ENCODE measurements at places on chromosomes 3 and 15.

DNA sequence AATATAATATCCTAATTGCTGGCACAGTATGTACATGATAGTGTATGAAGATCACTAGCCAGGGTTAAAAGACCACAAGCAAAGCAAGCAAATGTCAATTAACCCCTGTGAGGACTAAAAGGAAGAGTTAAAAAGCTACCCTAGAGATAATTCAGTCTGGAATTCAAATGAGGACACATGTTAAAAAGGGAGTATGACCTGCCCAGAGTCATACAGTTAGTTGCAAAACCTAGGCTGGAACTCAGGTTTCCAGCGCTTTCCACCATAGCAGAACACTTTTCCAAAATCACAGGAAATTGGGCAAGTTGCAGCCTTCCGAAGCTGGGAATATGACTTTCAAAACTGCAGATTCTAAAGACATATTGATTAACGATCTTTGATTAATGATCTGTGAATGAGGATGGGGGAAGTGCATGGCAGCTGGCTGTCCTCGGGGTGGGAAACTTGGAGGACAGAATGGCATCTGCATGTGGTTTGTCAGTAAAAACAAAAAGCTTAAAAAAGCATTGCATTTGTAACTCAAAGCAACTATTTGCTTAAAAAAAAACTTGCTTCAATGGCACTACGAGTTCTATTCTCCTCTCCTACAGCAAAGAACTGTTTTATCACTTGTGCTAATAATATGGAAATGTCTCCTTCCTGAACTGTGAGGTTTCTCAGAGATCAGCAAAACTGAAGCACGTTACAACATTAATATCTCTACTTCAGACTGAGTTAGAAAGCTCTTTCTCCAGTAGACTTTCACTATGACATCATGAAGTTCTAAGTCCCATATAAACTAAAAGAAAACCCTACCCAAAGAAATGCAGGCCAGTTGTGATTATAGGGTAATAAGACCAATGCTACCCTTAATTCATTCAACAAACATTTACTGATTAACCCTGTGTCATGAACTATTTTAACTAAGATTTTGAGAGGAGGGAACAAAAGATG is 46.2 kb downstream of the IGSF11 start:
- DNase-seq = no peak

- no peak for DNase-seq
Observed at GRCh38 chr3:195587406-195587805, 3.7 kb upstream of the APOD start.

DNA sequence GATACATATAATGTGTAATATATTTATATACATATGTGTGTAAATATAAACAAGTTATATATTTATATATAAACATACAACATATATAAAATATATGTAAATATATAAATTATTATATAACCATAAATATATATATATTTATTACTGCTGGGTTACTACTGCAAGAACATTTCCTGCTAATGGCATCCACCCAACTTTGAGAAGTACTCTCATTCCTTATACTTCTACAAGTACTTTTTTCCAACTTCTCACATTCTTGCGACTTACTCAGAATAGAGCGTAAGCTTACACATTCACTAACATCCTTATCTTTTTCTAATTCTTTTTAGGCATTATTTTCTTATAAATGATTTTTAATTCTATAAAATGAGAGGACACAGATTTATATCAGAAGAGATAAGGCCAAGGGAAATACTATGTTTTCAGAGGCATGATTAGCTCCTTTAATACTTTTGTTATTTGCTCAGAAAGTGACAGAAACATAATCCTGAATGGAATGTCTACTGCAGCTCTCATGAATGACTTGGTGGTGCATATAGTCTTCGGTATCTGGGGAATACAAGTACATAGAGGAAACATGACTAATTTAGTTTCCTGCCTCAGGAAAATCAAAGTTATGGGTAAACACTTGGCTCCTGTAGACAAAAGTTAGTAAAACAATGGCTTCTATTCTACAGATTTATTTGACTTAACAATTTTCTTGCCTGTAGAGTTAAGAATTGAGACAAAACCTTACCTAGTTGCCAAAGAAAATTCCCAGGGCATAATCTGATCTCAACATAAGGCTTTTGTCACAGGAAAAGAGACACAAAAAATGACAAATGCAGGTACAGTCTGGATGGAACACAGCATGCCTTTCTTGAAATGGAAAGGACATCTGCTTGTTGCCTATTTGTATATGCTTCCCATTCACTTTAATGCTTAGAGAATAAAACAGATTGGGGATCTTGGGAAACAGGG is 453.9 kb downstream of the SQOR start:
- DNase-seq = no peak

GRCh38 chr3:135897715-135898114 is 67.8 kb upstream of the PPP2R3A start:
- DNase-seq = no peak

GRCh38 chr15:96262549-96263489 is 67.7 kb upstream of the NR2F2 start:
- no peak for DNase-seq

- DNase-seq = no peak
Observed at GRCh38 chr3:30702828-30703397, 96.5 kb downstream of the TGFBR2 start.

DNA sequence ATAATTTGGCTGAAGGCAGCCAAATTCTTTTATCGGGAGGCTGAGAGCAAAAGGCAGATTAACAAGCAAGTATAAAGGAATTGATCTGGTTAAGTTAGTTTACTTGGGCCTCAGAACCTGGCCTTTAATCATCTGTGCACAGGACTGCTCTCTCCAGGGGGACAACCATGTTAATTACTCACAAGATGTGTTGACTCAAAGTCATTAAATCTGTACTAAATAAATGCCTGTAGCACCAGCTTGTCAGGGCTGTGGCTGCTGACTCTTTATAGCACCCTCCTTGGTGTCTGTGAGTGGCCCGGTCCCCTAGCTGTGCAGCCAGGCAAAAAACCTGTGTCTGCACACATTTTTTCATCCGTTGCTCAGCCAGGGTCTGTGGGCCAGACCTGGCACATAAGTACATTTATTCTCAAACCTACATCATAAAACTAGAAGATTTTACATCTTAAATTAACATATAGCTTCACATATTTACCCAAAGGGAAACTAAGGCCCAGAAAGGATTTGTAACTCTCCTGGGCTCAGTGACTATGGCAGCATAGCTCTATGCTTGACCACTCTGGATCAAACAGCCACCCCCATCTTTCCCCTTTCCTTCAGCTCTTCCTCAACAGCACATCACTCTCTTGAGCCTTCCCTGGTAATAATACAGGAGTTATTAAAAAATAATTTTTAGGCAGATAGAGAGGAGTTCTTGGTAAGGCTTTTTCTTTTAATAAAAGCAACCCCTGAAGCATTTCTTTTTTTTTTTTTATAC is 51.4 kb downstream of the NCEH1 start:
- no peak for DNase-seq

DNA sequence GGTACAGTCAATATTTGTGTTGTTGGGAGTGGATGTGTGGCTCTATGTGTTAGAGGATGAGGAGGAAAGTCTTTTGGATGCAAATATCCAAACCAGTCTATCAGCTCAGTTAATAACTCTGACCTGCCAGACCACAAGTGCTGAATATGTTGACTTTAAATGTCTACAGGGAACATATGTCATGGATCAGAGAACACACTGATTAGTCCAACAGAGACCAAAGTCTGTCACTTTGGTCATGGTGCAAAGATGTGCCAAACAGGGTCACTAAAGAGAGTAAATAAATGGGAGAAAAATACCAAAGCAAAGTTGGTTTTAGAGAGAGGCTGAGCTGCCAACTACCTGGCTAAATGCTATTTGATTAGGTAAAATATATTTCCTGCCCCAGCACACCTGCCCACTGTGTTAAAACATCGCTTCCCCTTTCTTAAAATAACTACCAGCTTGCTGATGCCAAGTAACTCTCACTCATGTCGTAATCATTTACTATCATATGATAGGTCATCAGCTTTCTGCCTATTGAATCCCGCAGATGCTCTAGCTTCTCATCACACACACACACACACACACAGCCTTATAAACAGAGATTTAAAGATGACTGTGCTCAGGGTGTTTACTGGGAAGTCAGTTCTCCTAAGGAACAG is 173.3 kb downstream of the PDZRN3 start:
- DNase-seq = no peak

DNA sequence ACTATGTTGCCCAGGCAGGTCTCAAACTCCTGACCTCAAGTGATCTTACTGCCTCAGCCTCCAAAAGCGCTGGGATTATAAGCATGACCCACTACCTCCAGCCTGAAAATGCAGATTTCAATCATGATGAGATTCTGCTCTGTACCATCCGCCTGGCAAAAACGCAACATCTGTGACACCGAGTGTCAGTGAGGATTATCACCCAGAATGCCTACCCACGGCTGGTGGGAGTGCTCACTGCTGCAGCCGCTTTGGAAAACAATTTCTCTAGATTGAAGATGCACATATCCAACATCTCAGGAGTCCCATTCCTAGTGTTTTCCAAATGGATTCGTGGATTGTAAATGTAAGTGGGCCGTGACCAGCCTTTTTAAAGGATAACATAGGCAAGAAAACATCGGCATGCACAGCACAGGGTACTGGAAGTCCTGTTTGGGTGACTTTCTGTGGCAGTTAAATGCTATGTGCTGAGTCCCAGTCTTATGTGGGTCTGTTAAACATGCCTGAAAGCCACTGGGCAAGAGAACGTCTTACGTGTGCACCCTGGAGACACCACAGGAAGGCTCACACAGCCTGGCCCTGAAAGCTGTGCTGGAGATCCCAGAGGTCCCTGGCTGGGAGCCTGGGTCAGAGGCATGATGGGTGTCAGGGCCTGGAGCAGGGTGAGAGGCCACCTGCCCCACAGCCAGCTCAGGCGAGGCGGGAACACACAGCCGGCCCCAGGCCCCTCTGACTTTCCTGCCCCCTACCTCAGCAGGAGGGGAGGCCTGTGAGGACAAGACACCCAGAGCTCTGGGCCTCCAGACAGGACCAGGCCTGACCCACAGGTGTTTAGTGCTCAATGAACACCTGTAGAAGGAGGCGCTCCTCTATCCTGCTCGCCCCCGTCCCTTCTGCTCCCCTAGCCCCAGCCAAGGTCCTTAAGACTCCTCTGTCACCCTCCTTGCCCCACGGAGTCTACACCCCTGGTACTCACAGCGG is 918 bp downstream of the PRSS50 start:
- DNase-seq = no peak

DNA sequence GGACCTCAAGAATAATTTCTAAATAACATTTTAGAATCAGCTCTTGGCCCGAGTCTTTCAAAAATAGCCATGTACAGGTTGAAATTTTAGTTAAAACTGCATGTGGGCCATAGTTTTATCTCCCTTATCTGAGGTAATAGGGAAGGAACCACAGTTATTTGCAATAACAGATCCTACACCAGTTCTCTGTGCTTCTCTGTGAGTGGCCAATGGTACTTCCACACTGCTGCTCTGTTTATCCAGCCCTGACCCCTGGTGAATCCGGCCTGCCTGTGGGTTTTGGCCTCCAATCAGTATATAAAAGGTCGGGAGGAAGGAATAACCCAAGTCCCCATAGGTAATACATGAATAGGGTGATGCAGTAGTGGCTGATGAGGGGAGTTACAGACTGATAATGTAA is 48.0 kb upstream of the TNIK start:
- DNase-seq = no peak

DNA sequence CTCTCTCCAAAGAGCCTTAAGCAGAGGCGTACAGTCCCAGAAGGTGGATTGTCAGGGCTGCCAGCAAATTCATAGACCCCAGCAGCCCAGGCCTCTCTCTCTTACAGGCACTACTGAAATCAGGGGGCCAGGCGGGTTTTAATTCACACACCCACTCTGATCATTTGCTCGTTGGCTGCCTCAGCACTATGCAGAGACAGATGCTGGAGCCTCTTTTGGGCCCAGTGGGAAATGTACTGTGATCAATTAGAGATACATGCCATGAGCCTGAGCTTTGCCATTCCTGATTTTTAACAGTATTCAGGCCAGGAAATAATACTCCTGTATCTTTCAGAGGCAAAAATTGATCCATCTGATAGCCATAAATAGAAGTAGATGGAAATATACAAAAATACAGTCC is 53.0 kb downstream of the CMTM6 start:
- DNase-seq = no peak

GRCh38 chr3:57160076-57160764 is 4.9 kb downstream of the IL17RD start:
- no peak for DNase-seq

DNA sequence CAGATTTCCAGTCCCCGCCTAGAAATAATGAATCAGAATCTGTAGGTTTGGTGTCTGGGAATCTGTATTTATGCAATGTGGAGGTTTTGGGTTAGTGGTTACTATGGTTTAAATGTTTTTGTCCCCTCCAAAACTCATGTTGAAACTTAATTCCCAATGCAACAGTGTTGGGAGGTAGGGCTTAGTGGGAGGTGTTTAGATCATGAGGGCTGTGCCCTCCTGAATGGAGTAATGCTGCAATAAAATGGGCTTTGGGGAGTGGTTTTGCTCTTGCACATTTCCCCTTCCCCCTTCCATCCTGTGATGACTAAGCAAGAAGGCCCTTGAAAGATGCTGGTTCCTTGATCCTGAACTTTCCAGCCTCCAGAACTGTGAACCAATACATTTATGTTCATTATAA is 9.2 kb upstream of the RFC4 start:
- DNase-seq = no peak

GRCh38 chr3:161215185-161215584 is 5.9 kb upstream of the NMD3 start:
- no peak for DNase-seq

- no peak for DNase-seq
Observed at GRCh38 chr15:96700555-96700954, 370.1 kb downstream of the NR2F2 start.

GRCh38 chr3:71080517-71081083 is 502.9 kb downstream of the FOXP1 start:
- DNase-seq = no peak

DNA sequence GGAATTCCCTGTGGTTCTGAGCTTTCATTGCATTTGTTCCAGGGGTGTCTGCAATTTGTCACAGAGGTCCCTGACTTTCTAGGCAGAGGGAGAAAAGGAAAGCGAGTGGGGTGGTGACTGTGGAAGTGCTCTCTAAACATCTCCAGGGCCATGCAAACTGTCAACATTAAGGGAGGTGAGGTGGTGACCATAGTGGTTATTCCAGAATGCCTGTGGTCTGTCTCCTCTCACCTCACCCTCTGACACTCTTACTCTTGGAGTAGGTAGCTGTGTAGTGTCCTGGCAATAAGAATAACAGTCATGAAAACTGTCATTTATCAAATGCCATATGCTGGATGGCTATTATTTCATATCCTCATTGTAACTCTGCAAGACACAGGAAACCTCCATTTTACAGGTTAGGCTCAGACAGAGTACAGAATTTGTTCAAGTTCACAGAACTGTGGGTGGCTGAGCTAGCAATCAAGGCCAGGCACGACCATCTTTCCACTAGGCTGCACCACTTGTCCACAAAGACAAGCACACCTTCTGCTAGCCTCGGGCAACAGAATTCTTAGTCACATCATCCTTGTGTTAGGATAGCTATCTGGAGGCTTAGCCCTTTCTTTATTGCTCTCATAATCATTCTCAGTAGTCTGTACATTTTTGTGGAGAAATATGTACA is 179.4 kb downstream of the CD47 start:
- no peak for DNase-seq

- no peak for DNase-seq
Observed at GRCh38 chr3:182937293-182938051, 42.9 kb downstream of the DCUN1D1 start.

Measured in activated CD4-positive, alpha-beta T cell treated with anti-CD3 and anti-CD28 coated beads for 1 hour (primary cell).